ENCODE measurements at places on chromosomes 2 and 18.
A peak's percentile ranks its signal among the peaks of the same experiment; 100 is the strongest.

- no peak for DNase-seq
Measured at GRCh38 chr2:9799011-9799596, 44.2 kb upstream of the TAF1B start.

GRCh38 chr2:160735696-160736095, 242.1 kb upstream of the RBMS1 start:
- DNase-seq = no peak

DNA sequence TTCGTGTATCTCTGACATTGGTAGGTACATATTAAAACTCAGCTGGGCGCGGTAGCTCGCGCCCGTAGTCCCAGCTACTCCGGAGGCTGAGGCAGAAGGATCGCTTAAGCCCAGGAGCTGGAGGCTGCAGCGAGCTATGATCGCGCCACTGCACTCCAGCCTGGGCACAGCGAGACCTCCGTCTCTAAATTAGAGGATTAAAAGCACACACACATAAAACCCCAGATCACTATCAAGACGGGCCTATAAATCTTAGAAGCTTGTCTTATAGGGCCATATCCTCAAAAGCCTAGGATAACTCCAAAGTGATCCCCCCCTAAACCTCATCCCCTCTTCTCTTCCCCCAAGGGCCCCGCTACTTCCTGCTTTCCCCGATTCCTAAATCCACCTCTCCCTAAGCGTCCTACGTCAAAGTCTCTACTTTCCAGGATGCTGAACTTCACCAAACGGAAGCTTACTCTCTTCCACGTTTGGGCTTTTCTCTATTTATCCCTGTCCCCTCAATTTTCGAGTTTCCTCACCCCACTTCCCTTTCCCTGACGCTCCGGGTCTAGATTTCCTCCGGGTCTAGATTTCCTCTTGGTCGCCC, 707 bp downstream of the KRCC1 start:
- peak; percentile 49 for DNase-seq

DNA sequence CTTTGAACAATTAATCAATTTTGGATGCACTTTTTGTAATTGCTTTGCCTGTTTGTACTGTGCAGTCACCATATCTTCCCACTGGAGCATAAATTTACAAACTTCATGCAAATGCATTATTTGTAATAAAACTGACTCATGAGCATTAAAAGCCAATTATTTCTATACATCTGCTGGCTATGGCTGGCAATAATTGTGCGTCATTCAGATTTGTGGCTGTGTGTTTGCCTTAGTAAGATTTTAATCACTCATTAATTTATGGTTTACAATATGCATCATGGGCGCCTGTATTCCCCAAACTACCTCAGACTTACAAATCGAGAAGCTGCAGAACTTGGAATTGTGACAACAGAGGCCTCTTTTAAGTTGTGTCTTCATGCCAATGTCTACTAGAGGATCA, 132.4 kb upstream of the TRIB2 start:
- DNase-seq = no peak

GRCh38 chr2:7052404-7052803, 135.2 kb downstream of the RNF144A start:
- DNase-seq = no peak
